ENCODE measurements at places on chromosomes 4 and X. TPM values are rescaled to one million over a fixed set of nuclear protein-coding genes. Genes with fewer than 3 reads are reported as not detected.

Gene NEK1
- total RNA-seq, result 5.8 TPM

Gene GSX2
- not detected for total RNA-seq

Gene PPP4R3C
- total RNA-seq, result not detected

DNA sequence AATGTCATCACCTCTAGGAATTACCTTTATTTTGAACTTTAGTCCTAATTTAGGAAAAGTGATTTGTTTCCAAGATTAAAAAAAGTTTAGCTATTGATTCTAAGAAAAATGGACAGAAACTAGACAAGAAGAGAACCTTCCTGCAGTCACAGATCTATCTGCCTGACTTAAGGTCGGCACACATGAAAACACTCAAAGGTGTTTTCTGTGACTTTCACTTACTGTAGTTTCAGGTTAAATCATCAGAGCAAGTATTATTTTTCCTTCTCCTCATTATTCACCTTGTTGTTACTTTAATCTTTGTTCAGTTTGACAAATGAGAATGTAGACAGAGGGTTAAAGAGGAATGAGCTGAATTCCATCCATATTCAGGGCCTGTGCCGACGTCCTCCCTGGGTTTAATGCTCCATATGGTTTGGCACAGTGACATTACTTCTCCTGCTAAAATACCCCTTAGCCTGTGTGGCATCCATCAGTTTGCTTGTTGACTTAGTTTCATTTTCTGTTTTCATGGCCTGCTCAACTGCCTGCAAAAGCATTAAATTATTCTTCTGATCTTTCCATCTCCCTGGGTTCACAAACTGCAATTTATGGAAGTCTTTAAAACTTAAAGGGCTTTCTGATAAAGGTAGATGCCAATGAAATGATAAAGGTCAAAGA is 352.7 kb downstream of the NKX6-1 start:
- DNase-seq, result no peak

DNA sequence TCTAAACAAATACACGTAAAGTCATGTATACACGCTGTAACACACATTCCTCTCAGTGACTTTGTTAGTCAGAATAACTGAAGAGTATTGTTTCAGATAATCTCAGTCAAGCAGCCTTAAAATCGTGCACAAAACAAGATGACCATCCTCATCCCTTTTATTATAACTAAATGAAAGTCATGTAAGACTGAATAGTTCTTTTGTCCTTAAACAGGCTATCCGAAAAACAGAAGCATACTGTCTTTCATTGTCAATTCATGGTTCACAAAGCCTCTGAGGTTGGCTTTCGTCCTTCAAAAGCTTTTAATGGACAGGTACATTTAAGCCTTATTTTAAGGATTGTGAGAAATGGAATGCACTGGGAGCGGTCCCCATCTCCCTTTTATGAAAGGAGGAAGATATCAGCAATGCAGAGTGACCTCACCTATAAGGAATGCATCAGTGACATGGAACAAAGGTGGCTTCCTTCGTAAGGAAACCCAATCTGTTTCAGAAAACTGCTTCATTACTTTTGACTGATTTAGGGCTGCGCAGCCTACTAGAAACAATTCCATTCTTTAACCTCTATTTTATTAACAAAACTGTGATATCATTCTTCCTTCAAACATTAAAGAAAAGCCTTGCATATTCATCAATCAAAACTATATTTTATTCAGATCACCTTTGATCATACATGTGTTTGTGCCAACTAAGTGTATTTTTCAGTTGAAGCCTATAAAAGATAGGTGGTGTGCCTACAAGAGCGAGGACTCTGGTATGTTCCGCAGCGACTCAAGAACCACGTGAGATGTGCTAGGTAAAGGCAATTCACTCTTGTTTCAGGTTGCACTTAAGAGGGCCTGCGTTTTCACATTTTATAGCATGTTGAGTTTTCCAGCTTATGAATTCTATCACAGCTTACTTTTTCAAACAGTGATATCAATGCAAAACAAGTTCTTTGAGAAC is 19.2 kb downstream of the SH3RF1 start:
- DNase-seq, result peak; percentile 45

- no peak for DNase-seq
Measured at GRCh38 chr4:183727482-183727881, 68.4 kb downstream of the TRAPPC11 start.

DNA sequence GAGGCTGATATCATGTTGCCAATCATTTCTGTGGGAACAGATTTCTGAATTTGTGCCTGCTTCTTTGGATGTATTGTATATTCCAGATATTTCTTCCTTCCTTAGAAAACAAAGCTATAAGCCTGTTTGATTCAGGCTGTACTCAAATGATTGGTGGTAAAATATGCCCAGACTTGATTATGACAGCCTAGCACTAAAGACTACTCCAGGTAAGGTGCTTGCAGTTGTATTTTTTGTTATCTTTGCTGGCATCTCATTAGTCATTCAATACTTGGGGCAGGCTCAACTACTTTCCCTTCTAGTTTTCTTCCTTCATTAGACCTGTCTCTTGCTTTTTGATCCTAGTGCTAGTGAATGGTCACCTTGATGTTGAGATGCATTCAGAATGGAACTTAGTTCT is 90.6 kb downstream of the ZNF518B start:
- DNase-seq, result no peak

GRCh38 chr4:176949029-176949428 is 156.3 kb upstream of the VEGFC start:
- no peak for DNase-seq

DNA sequence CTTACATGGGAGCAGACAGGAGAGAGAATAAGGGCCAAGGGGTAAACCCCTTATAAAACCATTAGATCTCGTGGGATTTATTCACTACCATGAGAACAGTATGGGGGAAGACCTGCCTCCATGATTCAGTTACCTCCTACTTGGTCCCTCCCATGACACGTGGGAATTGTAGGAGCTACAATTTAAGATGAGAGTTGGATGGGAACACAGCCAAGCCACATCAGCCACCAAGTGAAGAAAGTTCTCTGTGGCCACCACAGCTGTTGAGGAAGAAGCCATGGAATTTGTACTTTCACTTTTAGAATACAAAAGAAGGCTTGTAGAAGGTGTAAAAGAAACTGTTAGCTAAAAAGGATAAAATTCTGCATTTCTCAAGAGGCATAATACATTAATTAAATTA is 67.0 kb upstream of the CXorf51A start:
- no peak for DNase-seq

- DNase-seq, result no peak
Measured at GRCh38 chrX:134241960-134242619, 5.1 kb downstream of the CCDC160 start.

GRCh38 chr4:127521463-127521862 is 111.3 kb upstream of the INTU start:
- no peak for DNase-seq

DNA sequence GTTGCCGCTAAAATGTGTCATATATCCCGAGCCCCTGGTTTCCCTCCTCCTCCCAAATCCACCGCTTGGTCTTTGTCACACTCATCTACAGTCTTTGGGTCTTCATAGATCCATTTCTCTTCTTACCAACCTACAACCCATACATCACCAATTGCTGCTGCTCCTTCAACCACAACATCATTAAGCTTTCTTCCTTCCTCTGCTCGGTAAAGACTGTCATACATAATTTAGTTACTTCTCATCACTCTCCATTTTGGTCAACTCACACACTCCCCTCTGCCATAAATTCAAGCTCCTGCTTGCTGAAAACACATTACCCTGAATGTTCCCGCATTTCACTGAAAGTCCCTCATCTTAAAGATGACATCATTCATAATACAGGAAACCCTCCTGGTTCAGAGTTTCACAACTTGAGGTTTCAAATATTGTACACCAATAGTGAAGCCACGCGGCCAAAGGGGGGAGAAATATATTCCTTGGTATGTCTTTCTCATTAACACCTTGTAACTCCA is 1.7 kb upstream of the DCTD start:
- DNase-seq, result no peak

- no peak for DNase-seq
Measured at GRCh38 chr4:112516471-112517066, 589 bp upstream of the NEUROG2 start.

DNA sequence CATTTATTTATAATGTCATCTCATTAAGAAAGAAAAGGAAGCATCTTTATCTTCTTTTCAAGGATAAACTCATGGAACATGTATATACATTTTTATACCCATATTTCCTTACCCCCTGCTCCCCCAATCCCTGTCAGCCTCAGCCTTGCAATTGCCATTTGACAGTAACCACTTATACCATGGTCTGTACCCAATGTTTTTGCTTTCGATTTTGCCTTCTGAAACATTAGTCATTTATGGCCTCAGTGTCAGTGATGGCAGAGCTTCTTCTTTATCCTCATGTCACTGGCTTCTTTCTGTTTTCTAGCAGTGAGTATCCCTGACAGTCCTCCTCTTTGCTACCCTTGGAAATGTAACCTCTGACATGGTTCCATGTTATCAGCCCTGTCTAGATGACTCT is 228.4 kb downstream of the SPRY1 start:
- no peak for DNase-seq

DNA sequence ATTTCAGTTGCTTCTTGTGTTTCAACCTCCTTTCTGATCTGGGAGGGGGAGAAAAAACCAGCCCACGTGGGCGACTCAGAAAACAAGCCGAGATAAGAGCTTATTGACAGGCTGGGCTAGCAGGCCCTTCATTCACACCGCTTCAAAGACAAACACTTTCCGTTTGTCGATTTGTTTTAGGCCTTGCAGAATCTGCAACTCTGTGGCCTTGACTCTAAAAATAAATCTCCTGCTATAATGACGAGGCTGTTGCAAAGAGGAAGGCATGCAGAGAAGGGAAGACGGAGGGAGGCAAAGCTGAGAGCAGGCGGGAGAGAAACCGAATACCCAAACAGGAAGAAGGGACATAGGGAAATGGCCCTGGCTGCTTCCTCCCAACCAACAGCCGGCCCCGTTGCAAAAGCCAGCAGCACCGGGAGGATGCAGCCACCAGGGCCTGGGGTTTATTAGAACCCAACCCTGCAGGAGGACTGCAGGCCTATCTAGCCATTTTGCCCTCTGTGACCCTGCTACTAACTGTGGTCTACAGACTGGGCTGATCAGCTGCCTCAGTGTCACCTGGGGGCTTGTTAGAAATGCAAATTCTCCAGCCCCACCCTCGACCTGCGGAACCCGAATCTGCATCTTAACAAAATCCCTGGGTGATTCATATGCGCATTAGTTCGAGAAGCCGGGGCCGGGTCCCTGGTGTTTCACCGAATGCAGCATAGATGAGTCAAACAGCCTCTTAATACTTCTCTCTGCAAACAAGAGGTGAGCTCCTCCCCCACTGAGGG is 325.5 kb downstream of the BCOR start:
- DNase-seq, result peak; percentile 47

GRCh38 chr4:28562913-28563312 is 1702.3 kb downstream of the STIM2 start:
- no peak for DNase-seq

All from Calu3 (cell line).